ENCODE measurements at places on chromosomes 5 and 9.

DNA sequence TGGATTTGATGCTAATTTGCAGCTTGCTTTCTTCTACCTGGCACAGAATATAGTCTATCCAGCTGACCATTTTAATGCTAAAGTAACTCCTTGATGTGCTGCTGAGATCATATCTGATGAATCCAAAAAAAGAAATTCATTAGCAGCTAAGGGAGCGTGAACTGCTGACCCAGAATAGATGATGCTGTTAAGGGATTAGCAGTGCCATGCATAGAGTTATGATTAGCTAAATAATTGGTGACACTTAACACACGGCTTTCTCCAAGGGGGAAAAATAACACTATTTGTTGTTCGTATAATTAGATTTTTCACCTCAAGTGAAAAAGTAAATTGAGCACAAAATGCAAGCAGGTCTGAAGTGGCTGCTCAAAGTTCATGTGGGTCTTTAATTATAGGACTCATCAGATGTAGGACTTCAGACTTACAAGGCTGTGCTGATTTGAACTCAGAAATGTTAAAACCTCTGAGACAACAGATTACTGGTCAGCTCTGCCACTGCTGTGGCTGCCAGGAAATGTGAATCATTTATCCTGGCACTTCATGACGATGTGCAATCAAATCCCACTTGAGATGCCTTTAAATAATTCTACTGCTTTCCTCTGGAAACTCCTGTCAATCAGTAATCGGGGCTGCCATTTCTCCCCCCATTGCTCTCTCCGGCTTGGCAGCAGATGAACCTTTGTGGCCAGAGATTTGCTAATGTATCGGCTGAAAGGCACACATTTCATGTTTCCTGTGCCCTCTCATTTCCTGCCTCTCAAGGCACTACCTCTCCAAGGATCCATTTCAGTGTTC, 291.6 kb upstream of the C9orf72 start:
- DNase-seq: peak; percentile 34

DNA sequence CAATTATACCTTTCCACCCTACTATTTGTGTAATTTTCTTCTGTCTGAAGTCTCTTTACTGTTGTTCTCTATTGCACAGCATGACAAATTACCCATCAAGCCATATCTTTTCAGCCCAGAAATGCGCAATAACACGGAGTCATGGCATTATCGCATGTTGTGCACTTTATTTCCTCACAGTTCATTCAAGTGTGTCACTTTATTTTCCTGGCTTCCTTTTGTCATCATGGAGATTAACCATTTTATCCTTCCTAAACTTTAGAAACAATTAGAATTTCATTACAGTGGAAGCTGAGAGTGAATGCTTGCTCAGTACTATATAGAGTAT, 41.3 kb upstream of the MEF2C start:
- DNase-seq: no peak

DNA sequence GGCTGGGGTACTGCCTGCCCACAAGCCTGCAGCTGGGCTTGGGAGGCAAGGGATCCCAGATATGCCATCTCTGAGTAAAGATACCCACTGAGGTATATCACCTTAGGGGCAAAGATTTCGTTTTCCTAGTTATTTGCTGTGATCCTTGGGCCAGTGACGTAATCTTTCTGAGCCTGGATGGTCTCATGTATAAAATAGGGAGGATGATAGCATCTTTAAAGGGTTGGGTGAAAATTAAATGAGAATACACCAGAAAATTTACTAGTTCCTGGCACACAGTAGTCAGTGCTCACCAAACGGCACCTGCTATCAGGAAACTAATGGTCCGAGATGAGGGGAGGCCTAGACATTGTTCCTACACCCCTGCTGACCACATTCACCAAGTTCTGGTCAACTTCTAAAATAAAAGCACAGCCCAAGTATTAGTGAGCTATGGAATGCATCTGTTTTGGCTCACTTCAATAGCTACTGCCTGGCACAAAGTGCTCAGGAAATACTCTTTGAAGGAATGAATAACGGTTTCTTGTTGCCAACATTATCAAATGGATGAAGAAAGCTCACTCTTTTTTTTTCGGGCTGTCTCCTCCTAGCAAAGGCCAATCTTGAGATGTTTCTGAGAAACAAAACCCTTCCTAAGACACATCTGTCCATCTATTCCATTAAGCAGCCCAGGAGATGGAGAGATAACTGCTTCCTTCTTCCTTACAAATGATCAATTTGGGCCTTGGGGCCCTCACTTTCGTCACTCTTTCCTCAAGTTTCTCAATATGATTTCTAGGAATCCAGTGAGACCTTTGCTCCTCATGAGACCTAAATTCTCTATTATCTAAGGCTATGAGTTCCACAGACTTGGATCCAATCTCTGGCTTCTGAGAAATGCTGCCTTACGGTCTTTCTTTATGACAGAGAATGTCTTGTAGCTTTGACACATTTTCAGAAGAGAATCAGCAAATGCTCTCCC, 98.2 kb downstream of the DPYSL3 start:
- no peak for DNase-seq

DNA sequence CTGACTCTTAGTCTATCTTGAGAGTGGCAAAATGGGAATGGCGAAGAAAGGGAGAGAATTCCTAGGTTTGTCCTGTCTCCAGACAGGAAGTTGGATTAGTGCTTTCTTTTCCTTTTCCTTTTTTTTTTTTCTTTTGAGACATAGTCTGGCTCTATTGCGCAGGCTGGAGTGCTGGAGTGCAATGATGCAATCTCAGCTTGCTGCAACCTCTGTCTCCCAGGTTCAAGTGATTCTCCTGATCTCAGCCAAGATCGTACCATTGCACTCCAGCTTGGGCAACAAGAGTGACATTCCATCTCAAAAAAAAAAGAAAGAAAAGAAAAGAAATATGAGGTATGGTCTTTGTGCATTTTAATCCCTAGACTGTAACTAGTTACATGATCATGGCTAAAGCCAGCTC, 12.6 kb upstream of the KIF27 start:
- DNase-seq: no peak

GRCh38 chr5:32639943-32640342, 54.6 kb downstream of the SUB1 start:
- no peak for DNase-seq

- DNase-seq: peak; percentile 56
Observed at GRCh38 chr5:88732181-88732633, 150.8 kb downstream of the MEF2C start.

GRCh38 chr5:133155326-133155969, 103.6 kb downstream of the HSPA4 start:
- DNase-seq: no peak

DNA sequence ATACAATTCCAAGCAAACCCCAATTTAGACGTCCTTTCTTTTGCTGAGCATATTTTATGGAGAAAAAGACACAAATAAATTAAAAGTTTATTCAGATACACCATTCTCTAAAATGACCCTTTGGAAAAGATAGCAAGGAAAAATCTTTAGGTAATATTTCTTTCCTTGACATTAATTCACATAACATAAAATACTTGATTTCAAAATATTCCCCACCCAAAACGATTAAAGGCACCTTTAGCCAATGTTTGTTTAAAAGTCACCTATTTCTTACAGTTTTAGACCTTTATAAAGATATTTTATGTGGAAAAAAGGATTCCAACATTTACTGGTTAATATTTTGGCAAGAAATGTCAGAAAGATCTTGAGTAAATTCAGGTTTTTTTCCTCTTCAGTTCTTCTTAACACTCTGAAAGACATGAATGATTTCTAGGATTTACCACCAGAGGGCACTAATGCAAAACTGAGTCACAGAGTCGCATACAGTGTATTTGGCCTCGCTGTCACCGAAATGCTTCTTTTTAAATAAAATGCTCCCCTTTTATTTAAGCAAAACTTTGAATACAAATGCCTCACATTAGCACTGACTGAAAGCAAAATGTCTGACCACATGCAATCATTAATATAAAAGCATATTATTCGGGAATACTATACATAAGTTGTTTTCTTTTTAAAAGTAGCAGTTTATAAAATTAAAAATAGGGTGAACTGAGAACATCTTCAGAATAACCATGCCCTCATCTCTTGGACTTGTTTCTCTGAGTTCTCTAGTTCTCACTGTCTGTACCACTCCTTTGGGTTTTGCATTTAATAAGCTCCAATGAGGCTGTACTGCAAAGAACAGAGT, 122.5 kb downstream of the SLC1A3 start:
- DNase-seq: no peak

GRCh38 chr9:109499631-109500410, 1.7 kb upstream of the PTPN3 start:
- DNase-seq: peak; percentile 58

GRCh38 chr5:42516282-42517042, 93.2 kb downstream of the GHR start:
- no peak for DNase-seq

- DNase-seq: no peak
Observed at GRCh38 chr9:88990729-88991065, 571 bp upstream of the S1PR3 start.

GRCh38 chr9:37575001-37575400, 1.2 kb downstream of the FBXO10 start:
- no peak for DNase-seq

GRCh38 chr9:38619556-38620447, 594 bp downstream of the ANKRD18A start:
- no peak for DNase-seq

DNA sequence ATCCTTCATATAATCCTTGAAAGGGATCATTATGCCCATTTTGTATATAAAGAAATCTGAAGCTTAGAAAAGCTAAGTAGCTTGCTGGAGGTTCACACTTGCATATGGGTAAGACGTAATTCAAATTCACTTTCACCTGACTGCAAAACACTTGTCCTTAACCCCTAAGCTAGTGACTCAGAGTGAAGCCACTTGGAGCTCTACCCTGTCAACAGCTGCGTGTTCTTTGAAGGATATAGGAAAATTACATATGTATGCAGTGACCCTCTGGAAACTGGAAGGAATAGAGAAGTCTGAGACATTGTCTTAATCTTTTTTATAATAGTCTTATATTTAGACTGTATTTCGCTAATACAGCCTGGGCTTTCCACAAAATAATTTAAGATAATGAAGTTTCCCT, 80.0 kb upstream of the STK32A start:
- DNase-seq: no peak

DNA sequence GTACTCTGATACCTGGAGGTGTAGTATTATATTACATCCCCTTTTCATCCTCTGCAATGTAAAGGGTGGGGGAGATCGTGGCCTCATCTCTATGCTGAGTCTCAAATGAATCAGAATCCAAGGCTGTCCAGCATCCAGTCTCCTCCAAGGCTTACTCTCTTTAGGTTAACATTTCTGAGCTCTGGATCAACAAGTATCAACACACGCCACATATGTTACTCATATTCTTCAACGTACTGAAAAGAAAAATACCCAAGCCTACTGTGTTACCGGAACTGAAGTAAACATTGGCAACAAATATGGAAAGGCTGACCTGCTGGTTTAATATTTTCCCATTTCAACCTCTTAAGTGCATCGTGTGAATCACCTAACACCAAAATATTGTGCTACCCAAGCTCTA, 241.8 kb downstream of the GAS1 start:
- no peak for DNase-seq

GRCh38 chr5:112995764-112996618, 19.4 kb downstream of the DCP2 start:
- peak; percentile 72 for DNase-seq

DNA sequence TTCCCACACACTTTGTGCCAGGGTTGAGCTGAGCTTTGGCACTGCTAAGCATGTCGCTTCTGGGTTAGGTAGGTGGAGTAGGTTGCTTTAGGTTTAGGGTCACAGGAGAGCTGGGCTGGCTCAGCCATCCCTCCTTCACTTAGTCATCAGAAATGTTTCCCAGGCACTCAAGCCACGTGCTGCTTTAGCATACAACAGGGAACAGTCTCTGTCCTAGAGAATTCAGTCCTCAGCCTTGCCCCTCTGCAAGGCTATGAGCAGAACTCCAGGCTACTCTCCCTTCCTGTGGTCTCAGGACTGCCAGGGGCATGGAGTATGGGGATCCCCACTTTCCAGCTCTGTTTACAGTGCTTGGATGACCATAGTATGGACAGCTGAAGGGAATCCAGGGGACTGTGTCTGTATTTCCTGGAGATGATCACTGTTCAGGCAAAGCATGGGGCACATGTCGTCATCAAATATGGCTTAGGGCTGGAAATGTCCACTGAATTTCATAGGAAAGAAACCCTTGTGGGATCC, 7.5 kb upstream of the ANKRD33B start:
- no peak for DNase-seq

DNA sequence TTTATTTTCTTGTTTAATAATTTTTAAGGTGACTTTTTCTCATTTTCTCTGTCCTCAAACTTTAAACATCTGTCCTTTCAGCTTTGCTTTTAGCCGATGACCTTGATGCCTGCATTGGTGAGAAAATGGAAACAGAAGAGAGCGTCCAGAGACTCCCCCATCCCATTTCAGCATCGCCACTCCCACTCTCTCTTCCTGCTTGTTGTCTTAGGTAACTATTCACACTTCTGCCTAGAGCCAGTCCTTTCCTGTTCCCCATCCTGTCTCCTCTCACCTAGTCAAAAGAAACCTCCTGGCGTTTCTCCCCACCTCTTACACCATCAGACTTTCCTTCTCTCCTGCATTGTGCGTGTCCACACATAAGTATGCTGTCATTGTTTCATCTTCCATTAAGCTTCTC, 124.6 kb downstream of the MAST4 start:
- DNase-seq: no peak

DNA sequence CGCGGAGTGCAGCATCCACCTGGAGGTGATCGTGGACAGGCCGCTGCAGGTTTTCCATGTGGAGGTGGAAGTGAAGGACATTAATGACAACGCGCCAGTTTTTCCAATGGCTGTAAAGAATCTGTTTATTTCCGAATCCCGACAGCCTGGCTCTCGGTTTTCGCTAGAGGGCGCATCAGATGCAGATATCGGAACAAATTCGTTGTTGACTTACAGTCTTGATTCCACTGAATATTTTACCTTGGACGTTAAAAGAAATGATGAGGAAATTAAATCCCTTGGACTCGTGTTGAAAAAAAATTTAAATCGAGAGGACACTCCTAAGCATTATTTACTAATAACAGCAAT, 611 bp downstream of the PCDHA3 start:
- no peak for DNase-seq

DNA sequence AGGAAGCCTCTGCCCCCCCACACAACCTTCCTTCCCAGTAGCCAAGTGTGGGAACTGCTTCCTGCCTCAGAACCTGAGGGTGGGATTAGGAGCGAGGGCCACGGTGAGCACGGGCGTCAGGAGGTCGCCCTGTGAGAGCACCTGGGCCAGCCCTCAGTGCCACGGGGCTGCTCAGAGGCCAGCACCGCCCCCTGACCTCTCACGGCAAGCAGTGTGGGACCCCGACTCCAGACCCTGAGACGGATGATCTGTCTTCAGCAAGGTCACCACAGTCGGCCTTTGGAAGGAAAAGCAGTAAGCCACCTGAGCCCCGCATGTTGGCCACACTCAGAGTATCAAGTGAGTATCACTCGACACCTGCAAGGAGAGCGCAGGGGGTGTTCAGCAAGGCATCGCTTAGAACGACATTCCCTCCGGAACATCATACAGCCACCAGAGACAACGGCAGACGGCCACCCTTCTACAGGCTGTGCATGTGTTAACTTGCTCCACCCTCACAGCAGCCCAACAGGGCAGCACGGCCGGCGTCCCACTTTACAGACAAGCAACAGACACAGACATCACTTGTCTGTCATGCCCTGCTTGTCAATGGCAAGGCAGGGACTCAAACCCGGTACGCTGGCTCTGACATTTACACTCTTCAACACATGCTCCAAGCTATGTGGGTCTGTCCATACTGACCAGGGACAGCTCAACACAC, 50.2 kb downstream of the IPPK start:
- DNase-seq: peak; percentile 26
